Cortex of kidney (tissue), 1 donor: ENCODE measurements at places on chromosomes 11 and 22.

- DNase-seq, result no peak
These were observed 587 bp upstream of the ALDH3B1 start for GRCh38 chr11:68009391-68010089.

DNA sequence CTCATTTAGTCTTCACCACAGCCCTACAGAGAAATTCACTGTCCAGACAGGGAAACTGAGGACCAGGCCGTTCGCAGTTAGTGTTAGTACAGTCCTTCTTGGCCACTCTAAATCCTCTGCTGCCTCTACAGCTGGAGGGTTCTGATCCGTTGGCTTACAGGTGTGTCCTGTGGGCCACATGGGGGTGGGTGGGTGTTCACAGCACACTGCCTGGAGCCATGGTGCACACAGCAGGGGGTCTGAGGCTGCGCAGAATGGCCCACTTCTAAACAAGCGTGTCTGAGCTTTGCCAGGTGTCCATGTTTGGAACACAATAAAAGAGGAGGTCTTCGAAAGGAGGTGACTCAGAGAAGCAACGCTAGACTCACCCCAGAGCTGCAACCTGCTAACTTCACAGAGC lies 249.0 kb downstream of the ST3GAL4 start:
- no peak for DNase-seq

GRCh38 chr11:124276081-124276480 lies 19.9 kb downstream of the OR8G5 start:
- no peak for DNase-seq

DNA sequence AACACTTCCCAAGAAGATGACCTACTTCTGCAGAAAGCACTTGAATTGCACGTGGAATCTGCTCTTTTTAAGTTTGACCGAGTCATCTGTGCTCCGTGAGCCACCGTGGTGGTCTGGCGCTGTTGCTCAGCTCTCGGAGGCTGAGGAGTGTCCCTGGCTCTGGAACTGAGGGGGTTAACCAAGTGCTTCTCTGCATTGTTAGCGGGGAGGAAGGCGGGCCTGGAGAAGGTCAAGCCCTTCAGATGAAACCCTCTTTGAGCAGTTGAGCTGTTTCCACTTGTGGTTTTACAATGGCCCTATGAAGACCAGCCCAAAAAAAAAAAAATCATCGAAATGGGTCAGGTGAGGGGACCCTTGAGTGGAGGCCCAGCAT lies 286.4 kb downstream of the NTM start:
- no peak for DNase-seq

- DNase-seq, result no peak
These were observed 111.2 kb upstream of the THY1 start for GRCh38 chr11:119533921-119534736.

DNA sequence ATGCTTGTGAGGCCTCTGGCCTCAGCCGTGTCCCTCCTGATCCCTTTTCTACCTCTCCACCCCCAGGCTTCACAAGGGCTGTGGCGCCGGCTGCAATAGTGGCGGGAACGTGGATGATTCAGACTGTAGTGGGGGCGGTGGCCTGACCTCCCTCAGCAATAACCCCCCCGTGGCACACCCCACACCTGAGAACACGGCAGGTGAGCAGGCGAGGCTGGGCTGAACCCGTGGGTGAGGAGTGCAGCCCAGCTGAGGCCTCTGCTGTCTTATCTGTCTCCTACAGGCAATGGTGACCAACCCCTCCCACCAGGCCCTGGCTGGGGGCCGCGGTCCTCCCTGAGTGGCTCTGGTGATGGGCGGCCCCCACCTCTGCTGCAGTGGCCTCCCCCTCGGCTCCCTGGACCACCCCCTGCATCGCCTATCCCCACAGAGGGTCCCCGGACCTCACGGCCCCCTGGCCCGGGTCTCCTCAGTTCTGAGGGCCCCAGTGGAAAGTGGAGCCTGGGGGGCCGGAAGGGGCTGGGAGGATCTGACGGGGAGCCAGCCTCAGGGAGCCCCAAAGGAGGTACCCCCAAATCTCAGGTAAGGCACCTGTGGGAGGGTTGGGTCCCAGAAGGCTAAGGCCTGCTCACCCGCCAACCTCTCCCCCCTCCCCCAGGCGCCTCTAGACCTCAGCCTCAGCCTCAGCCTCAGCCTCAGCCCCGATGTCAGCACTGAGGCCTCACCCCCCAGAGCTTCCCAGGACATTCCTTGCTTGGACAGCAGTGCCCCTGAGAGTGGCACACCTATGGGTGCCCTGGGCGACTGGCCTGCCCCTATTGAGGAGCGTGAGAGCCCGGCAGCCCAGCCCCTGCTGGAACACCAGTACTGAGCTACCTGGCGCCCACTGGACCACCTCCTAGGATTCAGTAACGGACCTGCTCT lies 1.5 kb upstream of the SIPA1 start:
- no peak for DNase-seq

- DNase-seq, result no peak
These were observed 45.0 kb downstream of the LARGE2 start for GRCh38 chr11:45967506-45967905.

DNA sequence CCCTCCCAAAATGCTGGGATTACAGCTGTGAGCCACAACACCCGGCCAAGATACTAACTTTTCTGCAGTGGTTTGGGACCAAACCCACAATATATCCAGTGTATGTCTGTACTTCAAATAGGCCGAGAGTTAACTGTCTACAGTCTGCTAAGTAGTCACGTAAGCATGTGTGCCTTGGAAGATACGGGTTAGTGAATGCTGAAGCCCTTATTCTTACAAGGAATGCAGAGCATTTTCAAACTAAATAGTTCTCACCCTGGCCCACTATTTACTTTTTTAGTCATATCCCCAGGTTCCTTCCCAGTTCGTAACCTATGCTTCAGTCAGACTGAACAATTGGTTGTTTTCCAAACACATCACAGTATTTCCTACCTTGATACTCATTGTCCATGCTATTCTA lies 176.0 kb downstream of the WNT11 start:
- no peak for DNase-seq

GRCh38 chr11:122734848-122735496 lies 79.5 kb downstream of the UBASH3B start:
- DNase-seq, result no peak

GRCh38 chr11:128187835-128188234 lies 399.5 kb downstream of the ETS1 start:
- no peak for DNase-seq

DNA sequence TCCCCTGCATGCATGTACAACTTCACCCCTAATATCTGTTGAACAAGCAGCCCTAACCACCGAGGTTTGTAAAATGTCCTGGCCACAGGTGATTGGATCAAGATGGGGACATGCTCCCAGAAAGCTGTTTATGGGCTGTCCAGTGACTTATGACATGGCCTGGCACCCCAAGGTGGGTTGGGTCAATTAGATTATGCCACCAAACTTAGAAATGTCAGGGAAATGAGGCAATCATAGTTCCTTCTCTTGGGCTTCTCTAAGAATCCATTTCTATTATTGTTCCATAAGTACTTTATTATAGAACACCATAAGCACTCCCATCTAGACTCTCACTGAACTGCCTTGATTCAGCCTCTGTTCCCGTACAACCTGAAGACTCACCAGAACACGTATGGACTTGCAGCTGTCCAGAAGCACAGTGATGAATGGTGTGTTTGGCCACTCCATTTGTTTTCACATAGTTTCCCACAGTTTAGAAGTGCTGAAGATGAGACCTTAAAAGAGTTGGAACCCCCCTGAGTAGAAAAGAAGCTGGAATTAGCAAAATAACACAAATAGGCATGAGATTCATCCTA lies 45.5 kb upstream of the OLFML1 start:
- no peak for DNase-seq

DNA sequence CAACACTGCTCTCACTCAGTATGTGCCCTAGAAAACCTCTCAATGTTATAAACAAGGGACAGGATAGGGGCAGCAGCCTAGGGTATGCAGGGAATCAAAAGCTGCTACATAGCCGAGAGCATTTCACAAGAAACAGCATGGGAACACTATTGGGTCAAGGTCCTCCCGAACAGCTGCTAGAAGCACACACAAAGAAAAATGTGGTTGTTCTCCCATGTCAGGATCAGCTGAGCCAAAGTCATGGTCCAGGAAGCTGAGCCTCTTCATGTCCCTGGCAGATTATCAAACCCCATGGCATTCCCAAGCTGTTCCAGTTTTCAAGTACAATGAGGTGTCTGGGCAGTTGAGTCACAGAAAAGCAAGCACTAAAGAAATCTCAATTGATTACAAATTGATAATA lies 21.0 kb upstream of the GDPD4 start:
- DNase-seq, result no peak

- no peak for DNase-seq
These were observed 964.5 kb upstream of the CHORDC1 start for GRCh38 chr11:91187314-91187713.

- DNase-seq, result no peak
These were observed 52.1 kb downstream of the LINC01488 start for GRCh38 chr11:69533296-69534165.

GRCh38 chr22:36612458-36612857 lies 83.5 kb upstream of the EIF3D start:
- DNase-seq, result no peak

DNA sequence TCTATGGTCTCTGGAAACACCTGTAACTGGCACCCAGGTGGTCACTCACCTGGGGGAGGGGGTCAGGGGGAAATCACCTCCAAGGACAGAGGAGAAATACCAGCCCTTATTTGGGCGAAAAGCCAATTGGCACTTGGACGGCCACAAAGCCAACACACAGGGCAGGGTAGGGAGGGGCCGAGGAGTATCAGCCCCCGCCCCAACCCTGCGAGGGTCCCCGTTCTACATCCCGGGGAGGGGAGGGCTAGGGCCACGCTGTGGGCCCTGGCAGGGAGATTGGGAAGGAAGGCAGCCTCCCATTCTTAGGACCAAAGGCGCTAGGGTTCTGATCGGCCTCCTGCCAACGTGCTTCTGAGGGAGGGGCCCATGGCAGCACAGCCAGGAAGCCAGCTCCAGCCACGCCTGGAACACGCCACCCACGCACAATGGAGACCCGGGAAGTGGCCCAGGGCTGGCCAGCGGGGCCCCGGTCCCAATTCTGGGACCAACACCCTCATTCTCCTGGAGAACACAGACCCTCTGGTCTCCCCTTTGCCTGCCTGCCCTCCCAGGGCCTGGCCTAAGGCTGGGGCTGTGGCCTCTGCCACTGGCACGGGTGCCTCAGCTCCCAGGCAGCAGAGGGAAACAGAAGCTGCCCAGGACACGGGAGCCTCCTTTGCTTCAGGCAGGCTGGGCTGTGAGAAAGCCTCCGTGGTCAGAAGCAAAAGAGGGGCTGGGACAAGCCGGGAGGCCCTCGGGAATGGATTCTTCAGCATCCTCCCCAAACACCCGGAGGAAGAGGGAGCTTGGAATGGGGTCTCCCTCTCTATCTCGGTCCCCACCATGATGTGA lies 7.4 kb downstream of the CBX6 start:
- DNase-seq, result no peak

GRCh38 chr11:57792060-57792541 lies 30.5 kb downstream of the CTNND1 start:
- no peak for DNase-seq

- no peak for DNase-seq
These were observed 52.7 kb upstream of the WNT7B start for GRCh38 chr22:46029574-46030200.

- no peak for DNase-seq
These were observed 4.6 kb downstream of the LGALS12 start for GRCh38 chr11:63510360-63511047.

DNA sequence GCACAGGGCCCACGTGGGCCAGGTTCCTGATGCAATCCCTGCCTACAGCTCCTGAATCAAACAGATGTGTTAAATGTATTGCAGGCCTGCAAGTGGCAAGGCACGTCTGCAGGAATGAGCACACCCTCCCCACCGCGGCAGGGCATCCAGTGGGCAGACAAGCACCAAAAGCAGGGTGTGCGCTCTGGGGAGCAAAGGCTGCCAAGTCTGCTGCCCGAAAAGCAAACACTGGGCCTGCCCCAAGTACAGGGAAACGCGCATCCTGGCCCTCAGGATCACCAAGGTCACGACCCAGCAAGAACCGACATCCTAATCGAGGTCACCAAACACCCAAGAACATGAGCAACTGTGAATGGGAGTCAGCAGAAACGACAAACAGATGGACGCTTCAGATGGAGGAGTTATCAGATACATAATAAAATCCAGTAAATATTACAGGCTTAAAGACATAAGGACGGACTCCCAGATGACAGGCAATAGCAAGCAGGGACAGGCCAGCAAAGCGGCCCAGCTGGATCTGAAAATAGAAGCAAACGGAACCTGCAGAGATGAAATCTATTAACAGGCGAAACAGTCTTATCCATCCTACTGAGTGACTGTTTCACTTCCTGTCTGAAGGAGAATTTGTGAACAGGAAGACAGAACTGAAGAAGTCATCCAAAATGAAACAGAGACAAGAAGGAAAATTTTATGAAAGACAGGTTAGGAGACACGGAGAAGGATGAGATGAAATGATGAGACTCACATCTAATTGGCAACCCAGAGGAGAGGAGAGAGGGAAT lies 26.7 kb downstream of the CARS1 start:
- no peak for DNase-seq

DNA sequence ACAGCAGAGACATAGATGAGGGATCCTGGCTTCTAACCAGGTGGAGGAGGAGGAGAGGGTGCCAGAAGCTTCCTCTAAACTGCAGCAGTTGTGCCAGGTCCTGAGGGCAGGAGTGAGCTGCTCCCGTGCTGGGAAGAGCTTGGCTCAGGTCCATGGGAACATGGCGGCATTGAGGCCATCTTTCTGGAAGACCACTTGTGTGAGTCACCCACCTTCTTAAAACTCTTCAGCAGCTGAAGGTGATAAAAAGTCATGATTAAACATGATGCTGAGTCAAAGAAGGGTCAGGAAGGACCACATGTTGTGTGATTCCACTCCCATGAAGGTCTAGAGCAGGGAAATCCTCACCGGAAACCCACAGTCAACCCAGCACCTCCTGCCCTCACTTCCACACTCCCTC lies 35.1 kb downstream of the LINC01488 start:
- DNase-seq, result no peak

GRCh38 chr11:65425971-65426838 lies 3.6 kb downstream of the NEAT1 start:
- no peak for DNase-seq

DNA sequence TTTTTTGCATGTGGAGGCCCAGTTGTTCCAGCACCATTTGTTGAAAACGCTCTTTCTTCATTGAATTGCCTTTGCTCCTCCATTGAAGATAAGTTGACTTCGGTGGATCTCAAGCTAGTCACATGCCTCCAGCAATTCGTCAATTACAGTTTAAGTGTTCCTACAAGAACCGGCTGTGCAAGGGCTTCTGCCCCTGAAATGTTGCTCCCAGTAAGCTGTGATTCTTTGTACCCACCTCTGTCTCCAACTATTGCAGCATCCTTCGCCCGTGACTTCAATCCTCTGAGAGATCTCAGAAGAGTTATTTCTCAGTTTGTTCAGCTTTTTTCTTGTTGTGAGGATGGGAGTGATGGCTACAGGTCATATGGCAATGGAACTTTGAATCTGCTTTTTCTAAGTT lies 194.2 kb upstream of the B3GAT1 start:
- DNase-seq, result no peak

- DNase-seq, result no peak
These were observed 17.8 kb downstream of the CYB5R2 start for GRCh38 chr11:7655253-7656217.

DNA sequence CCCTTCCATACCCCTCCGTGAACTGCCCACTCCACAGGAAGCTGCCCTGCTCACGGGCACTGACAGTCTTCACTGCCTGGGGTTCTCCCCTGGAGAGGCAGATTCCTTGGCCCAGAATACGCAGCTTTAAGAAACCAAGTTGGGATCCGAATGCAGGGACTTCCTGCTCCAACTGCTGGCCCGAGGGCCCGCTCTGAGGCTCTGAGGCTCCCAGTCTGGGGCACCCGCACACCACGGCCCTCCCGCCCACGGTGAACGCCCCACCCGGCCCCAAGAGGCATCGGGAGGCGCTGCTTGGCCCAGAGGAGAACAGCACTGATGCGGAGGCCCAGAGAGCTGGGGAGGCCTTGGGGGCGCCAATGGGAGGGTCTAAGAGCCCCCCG lies 42.3 kb downstream of the IGF2 start:
- no peak for DNase-seq
